ENCODE measurements at places on chromosomes 3 and 15.
A peak's percentile ranks its signal among the peaks of the same experiment; 100 is the strongest.

DNA sequence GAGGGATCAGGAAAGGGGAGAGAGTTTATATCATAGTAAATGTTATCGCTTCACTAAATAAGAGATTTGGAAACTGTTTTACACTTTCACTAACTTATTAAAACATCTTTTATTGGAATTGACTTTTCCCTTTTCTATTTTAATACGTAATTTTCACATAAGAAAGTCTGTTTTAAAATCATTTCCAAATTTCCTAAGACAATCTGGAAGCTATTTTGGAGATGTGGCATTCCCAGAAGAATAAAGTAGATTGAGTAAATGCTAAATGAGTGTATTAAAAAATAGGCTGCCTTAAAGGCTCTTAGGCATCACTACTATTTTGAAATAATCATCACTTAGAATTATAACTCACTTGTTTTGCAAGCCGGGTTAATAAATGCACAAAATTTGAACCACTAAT is 763.5 kb downstream of the EDEM1 start:
- DNase-seq = no peak

GRCh38 chr3:10524799-10525301 is 19.5 kb upstream of the ATP2B2 start:
- no peak for DNase-seq

DNA sequence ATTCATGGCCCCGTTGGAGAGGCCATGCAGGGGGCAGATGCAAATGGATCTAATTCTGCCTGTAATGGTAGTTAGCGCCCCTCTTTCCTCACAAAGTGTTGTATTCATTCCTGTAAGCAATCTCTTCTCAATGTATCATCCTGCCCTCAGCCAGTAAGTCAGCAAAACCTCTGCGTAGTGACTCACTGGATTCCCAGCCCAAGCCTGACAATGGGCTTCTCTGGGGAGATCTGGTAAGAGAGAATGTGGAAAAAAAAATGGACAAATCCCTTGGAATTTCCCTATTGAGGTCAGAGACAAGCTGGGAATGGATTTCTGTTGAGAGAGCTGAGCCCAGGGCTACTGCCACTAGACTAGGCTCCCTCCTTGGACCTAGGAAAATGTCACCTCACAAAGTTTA is 25.4 kb downstream of the ADPGK start:
- peak; percentile 86 for DNase-seq

DNA sequence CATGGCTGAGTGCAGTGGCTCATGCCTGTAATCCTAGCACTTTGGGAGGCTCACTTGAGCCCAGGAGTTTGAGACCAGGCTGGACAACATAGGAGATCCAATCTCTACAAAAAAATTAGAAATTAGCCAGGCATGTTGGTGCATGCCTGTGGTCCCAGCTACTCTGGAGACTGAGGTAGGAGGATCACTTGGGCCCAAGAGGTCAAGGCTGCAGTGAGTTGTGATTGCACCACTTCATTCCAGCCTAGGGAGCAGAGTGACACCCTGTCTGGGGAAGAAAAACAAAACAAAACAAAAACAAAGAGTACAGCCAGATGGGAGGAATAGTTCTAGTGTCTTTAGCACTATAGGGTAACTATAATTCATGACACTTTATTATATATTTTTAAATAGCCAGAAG is 26.2 kb upstream of the COMMD4 start:
- peak; percentile 23 for DNase-seq
